Fibroblast of skin of right quadriceps (primary cell): ENCODE measurements at places on chromosomes 7 and 10.

DNA sequence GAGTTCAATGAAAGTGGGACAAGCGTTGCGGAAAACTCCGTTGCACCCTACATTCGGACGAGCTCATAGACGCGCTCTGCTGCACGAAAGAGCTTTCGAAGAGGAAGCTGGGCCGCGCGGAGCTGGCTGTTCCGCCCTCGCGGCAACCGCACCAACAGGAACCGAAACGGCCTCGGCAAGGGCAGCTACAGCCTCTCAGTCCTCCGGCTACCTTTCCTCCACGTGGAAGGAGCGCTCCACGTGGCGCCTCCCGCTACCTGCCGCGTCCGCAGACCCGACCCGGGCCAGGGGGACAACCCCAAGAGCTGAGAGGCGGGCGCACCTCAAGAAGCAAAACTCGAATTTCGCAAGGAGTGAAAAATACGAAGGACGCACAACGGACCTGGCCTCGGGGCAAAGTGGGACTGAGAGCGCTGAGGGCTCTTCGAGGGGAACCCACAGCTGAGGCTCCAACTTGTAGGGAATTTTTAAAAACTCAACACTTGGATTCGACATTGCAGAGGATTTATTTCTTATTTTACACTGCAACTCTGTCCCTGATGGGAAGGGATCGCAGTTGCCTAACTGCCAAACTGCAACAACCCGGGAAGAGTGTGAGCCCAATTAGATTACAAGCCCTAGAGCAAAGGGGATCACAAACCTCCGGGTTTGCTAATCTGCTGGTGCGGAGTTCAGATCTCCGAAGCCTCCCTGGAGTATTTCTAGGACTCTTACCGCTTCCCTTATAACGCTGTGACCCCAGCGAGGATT is 1.4 kb downstream of the HPSE2 start:
- DNase-seq = peak; percentile 41

DNA sequence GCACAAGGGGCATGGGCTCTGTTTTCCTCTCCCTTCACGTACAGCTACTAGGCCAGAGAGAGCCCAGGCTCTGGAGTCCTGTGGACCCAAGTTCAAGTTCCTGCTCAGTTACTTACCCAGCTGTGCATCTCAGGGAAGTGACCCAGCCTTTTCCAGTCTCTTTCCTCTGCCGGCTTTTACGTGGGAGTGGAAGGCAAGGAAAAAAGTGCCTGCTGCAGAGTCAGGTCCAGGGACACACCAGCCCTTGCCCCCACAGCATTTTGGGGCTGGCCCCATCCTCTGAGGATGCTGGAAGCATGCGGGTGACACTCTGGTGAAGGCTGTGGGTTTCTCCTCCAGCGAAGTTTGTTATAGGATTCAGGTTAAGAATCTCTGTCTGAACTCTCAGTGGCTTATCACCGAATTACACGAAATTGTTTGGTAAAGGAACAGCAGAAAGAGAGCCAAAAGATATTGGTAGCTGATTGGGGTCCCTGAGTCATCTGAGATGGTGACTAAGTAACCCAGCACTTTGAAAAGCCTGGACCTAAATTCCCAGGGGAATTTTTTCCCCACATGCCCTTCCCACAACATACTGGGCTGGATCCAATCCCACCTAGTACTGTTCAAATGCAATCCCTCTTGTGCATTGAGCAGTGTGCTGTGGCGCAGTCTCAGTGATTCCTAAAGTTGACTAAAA is 424.3 kb downstream of the RPS24 start:
- DNase-seq = peak; percentile 95

DNA sequence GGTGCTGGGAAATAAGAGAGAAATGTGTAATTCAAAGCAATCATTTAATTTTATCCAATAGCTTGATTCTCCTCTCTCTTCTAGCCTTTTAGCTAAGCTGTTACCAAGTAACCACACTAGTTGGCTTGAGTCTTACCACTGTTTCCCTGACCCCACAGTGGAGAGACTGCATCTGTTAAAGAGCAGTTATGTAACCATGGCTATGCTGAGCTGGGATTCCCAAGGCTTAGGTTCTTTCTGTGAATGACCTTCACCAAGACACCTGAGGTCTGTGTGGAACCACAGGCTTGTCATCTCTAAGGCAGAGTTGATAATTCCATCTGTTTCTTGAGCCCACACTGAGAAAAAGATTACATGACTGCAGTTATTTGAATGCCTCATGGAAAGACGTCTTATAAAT is 47.7 kb upstream of the ATRNL1 start:
- DNase-seq = no peak

- DNase-seq = peak; percentile 68
Observed at GRCh38 chr7:6250364-6250833, 22.0 kb downstream of the CYTH3 start.

- no peak for DNase-seq
Observed at GRCh38 chr10:125451319-125451718, 231.6 kb downstream of the TEX36 start.

- DNase-seq = peak; percentile 57
Observed at GRCh38 chr10:3046981-3047547, 20.3 kb upstream of the PFKP start.

- DNase-seq = no peak
Observed at GRCh38 chr7:136925044-136925443, 56.6 kb downstream of the CHRM2 start.

GRCh38 chr7:112116894-112117293 is 89.3 kb downstream of the DOCK4 start:
- DNase-seq = no peak
